ENCODE measurements at places on chromosomes 16 and 17.

GRCh38 chr16:68041783-68042182 is 18.7 kb downstream of the DUS2 start:
- DNase-seq: no peak

DNA sequence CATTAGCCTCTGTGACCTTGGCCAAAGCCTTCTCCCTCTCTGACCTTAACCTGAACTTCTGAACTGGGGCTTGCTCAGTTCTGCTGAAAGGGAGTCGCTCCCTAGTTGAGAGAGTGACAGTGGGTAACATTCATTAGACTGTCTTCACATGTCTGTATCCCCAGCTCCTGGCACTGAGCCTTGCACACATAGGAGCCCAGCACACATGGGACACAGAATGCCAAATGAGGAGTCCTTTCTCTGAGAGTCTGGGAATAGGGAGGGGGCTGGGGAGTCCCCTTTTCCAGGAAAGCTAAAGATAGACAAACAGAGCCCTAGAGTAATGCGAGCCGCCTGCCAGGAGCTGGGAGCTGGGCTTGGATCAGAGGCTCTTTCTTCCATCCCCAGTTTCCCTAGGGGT is 2.5 kb downstream of the TAC4 start:
- DNase-seq: no peak

GRCh38 chr17:2172999-2173398 is 118.1 kb downstream of the HIC1 start:
- no peak for DNase-seq

- DNase-seq: no peak
Measured at GRCh38 chr17:32596628-32597027, 109.8 kb downstream of the CDK5R1 start.

- no peak for DNase-seq
Measured at GRCh38 chr17:67676305-67676704, 41.4 kb upstream of the NOL11 start.

DNA sequence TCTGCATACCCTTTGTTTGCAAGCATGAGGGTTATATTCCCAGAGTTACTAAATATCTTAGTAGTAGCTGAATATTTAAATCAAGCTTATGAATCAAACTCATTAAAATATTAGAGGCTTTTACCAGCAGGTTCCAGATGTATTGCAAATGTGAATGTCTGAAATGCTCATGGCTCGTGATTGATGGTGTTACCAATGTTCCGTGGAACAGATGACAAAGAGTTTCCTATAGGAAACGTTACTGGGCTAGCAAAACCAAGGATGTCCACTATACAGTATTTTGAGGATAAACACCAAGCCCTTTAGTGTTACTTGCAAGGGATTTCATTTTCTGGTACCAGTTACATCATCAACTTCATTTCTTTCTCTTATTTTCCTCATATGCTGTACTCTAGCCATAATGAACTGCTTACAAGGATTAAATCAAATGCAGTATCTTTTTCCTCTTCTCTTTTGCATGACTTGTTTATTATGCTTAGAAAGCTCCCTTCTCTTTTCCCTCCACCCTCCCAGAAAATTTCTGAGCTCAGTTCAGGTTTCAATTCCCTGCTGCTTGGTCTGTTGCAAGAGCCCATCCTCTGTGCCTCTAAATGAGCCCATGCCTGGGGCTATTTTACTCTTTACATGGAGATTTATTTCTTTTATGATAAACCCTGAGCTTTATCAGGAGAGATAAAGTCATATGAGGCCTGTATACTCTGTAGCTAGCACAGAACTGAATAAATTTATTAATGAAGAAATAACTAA is 1537.1 kb upstream of the GOT2 start:
- DNase-seq: no peak

DNA sequence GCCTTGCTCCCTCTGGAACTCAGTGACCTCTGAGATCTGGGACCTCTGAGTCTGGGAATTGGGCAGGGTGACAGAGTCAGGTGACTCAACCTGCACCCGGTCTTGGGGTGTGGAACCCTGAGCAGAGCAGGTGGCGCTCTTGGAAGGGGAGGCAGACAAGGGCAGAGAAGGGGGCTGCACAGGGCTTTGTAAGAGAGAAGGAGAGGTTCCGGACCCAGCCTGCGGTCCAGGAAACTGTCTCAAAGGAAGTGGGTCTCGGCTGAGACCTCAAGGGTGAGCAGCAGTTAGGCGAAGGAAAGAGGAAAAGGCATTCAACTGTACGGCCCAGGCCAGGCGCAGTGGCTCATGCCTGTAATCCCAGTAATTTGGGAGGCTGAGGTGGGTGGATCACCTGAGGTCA is 10.0 kb upstream of the RIPOR1 start:
- DNase-seq: no peak

DNA sequence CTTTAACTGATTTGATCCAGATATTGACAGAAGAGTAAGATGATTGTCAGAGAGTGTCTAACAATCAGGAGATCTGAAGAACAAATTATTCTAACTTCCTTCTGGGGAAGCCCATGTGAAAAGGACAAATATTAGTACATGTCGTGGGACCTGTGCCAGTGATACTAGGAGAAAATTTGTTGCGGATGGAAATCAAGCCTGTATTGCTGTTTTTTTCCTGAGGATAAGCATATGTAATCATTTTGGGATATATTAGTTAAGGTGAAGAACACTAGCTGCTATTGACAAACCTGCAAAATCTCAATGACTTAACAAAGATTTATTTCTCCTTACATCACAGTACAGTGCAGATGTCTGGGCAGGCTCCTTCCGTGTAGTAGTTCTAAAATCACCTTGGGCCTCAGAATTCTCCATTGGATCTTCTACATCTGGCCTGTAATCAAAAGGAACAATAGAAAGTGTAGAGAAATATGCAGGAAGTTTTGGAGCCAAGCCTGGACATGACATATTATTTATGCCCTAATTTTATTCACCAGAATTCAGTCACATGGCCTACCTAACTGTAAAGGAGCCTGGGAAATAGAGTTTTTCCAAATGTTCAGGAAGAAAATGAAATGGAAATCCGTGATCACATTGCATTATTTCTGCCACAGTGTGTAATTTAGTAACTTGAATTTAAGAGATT is 58.3 kb downstream of the CYB561 start:
- DNase-seq: no peak

DNA sequence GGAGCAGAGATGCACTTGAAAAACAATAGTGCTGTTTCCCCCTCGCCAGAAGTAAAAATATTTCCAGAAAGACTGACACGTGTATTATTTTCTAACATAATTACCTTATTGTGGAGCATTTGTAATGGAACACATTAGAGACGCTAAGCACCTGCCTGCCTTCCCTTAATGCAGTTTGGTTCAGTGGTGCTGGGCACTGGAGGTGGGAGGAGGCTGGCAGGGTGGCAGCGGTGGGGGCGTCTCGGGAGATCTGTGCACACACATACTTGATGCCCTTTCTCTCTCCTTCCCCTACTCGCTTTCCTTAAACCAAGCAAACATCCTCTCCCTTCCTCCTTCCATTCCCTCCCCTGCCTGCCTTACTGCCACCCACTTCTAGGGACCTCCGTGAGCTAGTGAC is 156.6 kb upstream of the SDK2 start:
- DNase-seq: no peak

DNA sequence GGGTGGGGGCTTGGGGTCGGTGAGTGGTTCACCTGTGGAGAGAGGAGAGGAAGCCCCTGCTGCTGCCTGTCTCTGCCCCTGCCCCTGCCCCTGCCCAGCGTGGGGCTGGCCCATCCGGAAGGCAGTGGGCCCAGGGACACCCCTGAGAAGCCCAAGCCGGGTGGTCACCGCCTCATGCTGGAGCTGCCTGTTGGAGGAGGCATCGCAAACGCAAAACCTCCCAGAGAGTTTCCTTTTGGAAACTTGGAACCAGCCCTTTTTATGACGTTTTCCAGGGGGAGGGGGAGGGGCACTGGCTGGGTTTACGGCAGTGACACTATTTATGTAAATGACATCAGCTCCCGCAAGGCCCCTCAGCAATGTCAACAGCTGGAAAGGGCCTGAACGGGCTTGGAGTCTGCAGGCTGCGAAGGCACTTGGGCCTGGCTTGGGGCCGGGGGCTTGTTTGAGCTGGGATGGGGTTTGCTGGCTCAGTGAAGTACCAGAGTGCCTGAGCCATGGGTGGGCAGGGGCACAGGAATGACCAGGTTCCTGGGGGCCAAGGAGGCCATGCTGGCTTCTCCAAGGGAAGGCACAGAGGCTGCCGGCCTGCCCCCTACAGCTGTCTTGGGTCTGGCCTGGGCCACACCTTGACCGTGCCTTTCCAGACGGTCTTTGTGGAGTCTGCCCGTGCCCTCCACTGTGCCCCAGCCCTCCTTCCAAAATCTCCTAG is 219.5 kb downstream of the NTN1 start:
- no peak for DNase-seq
